NCI-H524 (cell line): ENCODE measurements at places on chromosomes 1 and 21.

- no peak for DNase-seq
Measured at GRCh38 chr1:29936031-29936544, 699.8 kb downstream of the PTPRU start.

- no peak for DNase-seq
Measured at GRCh38 chr1:14596591-14596990, 1.9 kb upstream of the KAZN start.

DNA sequence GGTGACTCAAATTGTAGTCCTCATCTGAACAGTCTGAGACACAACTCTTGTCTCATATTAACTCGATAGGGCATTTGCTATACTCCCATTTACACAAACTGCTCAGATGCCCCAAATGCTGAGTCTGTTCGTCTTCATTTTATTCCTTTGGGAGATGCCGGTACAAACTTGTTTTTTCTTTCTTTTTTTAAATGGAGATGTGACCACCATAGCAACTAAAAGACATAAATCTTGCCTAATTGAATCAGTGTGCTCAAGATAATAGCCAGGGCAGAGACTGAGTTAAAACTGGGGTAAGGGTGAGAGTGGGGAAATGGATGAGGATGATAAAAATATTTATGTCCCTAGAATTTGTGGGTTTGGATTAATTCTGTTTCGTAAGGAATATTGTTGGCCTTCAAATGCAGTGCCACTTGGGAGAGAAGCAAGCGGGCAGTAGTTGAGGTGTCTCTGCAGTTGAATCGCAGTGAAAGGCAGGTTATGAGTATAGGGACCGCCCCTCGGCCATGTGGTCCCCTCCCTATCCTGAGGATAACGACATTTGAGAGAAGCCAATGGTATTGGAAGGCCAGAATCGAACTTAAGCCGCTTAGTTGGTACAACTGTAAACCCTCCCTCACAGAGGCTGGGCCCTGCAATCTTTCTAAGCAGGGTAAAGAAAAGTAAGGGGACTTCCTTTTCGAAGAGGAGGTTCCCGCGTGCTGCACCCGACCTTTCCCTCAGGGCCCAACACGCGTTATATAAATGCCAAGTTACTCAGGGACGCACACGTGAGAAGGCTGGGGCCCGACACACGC lies 859 bp upstream of the LRRC8B start:
- DNase-seq, result peak; percentile 82

DNA sequence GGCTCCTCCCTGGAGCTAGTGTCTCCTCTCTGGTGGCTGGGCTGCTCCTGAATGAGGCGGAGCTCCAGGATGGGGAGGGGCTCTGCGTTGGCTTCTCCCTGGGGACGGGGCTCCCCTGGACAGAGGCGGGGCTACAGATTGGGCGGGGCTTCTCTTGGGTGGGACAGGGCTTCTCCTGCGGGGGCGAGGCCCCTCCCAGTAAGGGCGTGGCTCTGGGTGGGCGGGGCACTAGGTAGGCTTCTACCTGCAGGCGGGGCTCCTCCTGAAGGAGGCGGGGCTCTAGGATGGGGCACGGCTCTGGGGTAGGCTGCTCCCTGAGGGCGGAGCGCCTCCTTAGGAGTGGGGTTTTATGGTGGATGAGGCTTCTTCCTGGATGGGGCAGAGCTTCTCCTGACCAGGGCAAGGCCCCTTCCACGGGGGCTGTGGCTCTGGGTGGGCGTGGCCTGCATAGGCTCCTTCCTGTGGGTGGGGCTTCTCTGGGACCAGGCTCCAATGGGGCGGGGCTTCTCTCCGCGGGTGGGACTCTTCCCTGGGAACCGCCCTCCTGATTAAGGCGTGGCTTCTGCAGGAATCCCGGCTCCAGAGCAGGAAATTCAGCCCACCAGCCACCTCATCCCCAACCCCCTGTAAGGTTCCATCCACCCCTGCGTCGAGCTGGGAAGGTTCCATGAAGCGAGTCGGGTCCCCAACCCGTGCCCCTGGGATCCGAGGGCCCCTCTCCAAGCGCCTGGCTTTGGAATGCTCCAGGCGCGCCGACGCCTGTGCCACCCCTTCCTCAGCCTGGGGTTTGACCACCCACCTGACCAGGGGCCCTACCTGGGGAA lies 22.7 kb upstream of the ARF1 start:
- DNase-seq, result peak; percentile 29

DNA sequence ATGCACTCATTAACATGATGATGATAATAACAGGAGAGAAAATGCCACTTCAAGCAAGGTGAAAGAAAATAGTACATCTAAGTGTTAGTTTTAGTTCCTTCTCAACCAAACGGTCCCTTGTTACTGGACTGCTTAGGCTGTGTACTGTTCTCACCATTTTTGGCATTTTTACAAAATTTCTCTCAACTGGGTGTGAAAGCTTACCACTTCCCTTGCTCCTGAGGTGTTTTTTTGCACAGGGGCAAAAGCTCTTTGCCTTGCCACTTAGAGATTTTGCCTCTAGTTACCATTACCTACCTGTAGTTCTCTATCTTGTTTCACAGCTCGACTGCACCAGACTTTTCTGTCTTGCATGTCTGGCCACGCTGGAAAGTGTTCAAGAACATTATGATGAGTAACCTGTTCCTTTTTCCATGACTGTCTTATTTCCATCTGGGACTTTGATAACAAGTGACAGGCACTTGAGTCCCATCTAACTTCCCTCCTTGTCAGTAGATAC lies 10.7 kb downstream of the NEK7 start:
- no peak for DNase-seq

- DNase-seq, result no peak
Measured at GRCh38 chr1:153577138-153577537, 11.5 kb upstream of the S100A2 start.
